ENCODE measurements at places on chromosomes 11 and 22.
A peak's percentile ranks its signal among the peaks of the same experiment; 100 is the strongest.

GRCh38 chr11:114307524-114308203 lies 11.5 kb downstream of the NNMT start:
- no peak for DNase-seq

DNA sequence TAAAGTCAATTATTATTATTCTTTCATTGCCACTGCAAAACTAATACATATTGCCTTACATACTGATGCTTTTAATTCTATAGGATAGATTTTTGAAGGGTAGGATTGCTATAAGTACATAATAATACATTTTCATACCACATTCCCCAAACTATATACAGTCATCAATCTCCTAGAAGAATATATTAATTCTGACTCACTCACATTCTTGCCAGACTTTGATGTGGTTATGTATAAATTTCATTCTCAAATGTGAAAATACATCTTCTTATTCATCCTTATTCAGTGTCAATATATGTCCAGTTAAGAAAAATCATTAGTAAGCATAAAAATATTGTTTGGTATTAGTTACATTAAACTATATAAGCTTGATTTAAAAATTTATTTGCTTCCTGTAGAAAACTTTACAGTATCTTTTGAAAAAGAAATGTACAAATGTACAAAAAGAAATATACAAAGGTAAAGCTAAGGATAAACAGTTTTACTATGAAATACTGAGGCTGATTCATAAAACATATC lies 458.8 kb upstream of the CNTN5 start:
- DNase-seq, result no peak

GRCh38 chr11:7581021-7581590 lies 67.3 kb downstream of the PPFIBP2 start:
- no peak for DNase-seq

DNA sequence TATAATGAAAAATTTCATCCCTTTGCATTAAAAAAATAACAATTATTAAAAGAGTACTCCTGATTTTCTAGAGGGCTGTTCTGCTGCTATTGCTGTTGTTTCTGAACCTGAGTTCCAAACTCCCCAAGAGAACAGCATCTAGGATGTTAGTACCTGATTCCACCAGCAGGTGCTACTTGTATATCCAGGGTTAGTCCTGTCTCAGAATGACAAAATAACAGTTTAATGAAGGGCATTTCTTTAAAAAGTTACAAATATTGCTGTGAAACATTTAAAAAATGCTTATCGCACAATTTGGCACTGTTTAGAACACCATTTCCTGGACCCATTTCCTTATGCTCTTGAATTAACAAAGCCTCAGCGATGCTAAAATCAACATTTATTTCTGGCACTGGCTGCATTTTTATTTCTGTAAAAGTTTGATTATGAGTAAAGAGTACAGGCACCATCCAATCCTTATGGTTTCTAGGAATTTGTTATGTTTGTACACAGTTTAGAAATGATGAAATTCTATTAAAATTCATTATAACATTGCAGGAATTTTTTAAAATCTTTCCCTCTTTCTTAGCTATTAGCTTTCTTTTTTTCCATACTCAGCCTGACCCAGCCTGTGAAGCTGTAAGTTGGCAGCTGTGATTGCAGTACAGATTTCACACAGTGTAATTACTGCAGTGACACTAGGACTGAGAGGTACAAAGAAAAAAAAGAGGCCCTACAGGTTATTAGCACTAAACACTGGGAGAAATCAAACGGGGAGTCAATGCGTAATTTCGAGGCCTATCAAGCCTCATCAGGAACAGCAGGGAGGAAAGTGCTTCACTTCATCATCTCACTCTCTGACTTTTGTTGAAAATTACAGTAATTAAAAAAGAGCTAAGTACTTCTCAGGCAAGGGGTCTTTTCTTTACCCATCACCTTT lies 208.8 kb downstream of the DCDC1 start:
- DNase-seq, result no peak

GRCh38 chr11:112467721-112468120 lies 207.1 kb upstream of the PLET1 start:
- no peak for DNase-seq

- DNase-seq, result no peak
Measured at GRCh38 chr11:106785913-106786650, 232.2 kb downstream of the GUCY1A2 start.

DNA sequence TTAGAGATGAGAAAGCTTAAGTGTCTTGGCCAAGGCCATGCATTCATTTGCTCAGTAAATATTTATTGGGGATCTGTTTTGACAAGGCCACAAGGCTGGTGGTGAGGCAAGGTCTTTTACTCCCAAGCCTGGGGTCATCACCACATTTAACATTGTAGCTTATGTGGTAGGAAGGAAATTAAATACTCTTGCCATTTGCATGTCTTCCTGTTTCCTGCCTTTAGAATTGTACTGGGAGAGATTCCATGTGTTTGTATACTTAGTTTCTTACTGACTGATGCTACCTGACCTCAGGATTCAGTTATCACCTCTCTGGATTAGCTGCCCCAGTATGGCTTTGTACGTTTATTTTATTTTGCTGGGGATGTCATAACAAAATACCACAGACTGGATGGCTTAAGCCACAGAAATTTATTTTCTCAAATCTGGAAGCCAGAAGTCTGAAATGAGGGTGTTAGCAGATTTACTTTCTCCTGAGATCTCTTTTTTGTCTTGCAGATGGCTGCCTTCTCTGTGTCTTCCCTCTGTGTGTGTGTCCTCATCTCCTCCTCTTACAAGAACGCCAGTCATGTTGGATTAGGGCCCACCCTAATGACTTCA lies 44.8 kb downstream of the SPECC1L start:
- DNase-seq, result no peak

- DNase-seq, result no peak
Measured at GRCh38 chr11:66719111-66719872, 9.7 kb downstream of the SPTBN2 start.

- DNase-seq, result no peak
Measured at GRCh38 chr11:75302371-75302770, 49.1 kb downstream of the ARRB1 start.

- DNase-seq, result no peak
Measured at GRCh38 chr11:83764643-83765042, 478.5 kb upstream of the CCDC90B start.

- no peak for DNase-seq
Measured at GRCh38 chr22:47630741-47631534, 868.5 kb downstream of the TBC1D22A start.

- DNase-seq, result peak; percentile 60
Measured at GRCh38 chr22:32473388-32473952, 1.1 kb upstream of the FBXO7 start.

GRCh38 chr11:111947143-111947542 lies 10.0 kb downstream of the DIXDC1 start:
- no peak for DNase-seq

- no peak for DNase-seq
Measured at GRCh38 chr11:14308114-14308896, 50.7 kb downstream of the RRAS2 start.

GRCh38 chr11:81892770-81893635 lies 840.7 kb downstream of the FAM181B start:
- DNase-seq, result no peak

GRCh38 chr11:66068154-66068821 lies 1.8 kb upstream of the PACS1 start:
- DNase-seq, result peak; percentile 71

- no peak for DNase-seq
Measured at GRCh38 chr11:132312701-132313111, 942.3 kb downstream of the NTM start.

DNA sequence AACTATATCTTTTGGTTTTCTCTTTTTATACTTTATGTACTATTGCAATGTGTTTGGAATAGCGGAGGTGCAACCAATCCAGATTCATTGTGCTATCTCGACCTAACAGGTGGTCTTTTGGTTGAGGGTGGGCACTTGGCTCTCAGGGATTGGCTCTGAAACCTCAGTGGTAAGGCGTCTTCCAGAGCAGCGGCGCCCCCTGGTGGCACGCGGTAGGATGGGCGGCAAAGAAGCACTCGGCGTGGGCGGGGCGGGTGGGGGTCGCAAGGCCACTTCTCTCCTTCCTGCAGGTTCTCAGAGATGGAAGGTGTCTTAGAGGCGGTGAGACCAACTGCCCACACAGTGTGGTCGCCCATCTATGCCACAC lies 19.2 kb upstream of the PLET1 start:
- peak; percentile 73 for DNase-seq

GRCh38 chr11:77140231-77140851 lies 12.3 kb downstream of the MYO7A start:
- no peak for DNase-seq

GRCh38 chr11:79482800-79483199 lies 42.0 kb upstream of the TENM4 start:
- peak; percentile 20 for DNase-seq

GRCh38 chr22:44279069-44279360 lies 33.7 kb downstream of the SHISAL1 start:
- no peak for DNase-seq
